ENCODE measurements at places on chromosomes 13 and 19.

DNA sequence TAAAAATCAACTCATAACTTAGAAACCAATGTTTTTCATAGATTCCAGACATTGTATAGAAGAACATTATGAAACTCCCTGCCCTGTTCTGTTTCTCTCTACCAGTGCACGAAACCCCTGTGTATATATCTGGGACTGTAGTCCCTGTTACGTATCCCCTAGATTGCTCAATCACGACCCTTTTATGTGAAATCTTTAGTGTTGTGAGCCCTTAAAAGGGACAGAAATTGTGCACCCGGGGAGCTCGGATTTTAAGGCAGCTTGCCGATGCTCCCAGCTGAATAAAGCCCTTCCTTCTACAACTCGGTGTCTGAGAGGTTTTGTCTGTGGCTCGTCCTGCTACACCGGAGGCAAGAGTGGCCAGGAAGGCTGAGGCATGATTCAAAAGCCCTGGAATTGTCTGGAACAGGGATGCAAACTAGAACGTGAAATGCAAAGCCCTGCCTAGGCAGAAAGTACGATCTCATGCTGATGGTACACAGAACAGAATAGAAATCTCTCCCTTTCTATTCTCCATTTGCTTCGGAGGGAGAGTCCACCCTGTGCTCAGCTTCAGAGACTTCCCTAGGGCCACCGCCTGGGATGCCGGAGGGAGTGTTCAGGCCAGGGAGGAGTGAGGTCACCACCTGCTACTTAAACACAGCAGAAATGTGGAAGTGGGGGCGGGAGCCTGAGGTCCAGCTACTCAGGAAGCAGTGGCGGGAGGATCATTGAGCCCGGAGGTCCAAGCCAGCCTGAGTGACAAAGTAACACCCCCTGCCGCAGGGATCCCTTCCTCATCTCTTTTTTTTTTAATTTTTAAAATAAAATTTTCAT lies 758 bp upstream of the ZNF888 start:
- DNase-seq: no peak

GRCh38 chr13:91248249-91248648 lies 99.2 kb upstream of the MIR17HG start:
- DNase-seq: no peak

DNA sequence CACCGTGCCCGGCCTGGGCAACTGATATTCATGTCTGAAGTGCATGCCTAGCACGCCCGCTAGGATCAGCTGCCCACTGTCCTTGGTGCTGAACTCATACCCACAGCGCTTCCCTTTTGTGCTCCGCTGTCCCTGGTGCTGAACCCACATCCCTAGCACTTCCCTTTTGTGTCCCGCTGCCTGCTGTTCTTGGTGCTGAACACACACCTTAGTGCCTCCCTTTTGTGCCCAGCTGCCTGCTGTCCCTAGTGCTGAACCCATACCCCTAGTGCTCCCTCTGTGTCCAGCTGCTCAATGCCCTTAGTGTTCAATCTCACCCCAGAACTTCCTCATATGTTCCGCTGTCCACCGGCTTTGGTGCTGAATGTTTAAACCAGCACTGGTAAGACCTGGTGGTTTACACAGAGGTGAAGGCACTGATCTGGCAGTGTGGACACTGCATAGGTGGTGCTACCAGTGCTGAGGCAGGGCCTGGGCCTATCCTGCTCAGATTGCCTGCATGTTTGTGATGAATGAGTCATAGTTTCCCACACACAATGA lies 26.3 kb upstream of the SIGLEC11 start:
- DNase-seq: peak; percentile 79

GRCh38 chr13:40589285-40590109 lies 76.9 kb downstream of the FOXO1 start:
- peak; percentile 79 for DNase-seq

DNA sequence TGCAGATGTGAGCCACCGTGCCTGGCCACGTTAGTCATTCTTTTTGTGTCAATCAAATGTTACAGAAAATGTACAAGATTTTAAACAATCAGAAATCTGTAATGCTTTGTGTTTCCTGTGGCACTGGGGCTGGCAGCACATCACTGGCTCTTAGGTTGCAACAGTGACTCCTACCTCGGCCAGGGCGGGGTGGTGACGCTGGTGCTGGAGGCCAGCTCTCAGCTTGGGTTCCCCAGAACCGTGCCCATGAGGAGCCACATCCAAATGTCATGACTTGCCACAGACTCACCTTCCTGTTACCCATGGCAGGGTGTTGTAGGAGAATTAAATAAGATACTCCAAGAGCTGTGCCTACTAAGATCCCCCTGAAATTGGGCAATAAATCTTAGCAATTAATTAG lies 161.7 kb downstream of the TEX29 start:
- no peak for DNase-seq

GRCh38 chr13:57925250-57925649 lies 293.7 kb downstream of the PCDH17 start:
- DNase-seq: no peak

GRCh38 chr13:33694546-33694945 lies 123.4 kb upstream of the RFC3 start:
- no peak for DNase-seq

DNA sequence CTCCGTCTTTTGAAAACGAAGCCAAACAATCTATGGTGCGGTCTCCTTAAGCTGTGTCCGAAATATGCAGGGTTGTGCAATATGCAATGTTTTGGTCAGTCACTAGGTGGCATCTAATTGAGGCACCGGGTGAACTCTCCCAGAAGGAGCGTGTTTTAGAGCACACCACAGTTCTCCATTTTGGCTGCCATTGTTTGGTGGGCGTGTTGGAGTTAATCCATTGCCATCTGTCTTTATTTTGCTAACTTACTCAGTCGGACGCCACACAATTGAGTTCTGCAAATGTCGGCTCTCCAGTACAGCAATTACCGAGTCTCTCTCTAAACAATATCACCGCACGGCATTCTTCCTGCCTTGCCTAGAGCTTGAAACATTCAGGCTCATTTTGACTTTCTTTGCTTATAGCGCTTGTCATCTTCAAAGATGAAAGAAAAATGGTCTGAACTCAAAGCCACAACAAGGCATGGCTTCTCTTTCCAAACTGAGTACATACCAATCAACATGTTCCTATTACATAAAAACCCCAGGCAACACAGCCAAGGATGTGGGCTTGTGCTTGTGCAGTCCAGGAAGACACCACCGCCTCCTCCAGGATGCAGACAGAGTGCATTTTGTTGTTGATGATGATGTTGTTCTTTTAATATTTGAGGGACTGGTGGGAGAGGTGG lies 182.0 kb upstream of the SERP2 start:
- DNase-seq: peak; percentile 82
